ENCODE measurements at places on chromosomes 2 and 18. TPM values are rescaled to one million over a fixed set of nuclear protein-coding genes. Genes with fewer than 3 reads are reported as not detected.

DNA sequence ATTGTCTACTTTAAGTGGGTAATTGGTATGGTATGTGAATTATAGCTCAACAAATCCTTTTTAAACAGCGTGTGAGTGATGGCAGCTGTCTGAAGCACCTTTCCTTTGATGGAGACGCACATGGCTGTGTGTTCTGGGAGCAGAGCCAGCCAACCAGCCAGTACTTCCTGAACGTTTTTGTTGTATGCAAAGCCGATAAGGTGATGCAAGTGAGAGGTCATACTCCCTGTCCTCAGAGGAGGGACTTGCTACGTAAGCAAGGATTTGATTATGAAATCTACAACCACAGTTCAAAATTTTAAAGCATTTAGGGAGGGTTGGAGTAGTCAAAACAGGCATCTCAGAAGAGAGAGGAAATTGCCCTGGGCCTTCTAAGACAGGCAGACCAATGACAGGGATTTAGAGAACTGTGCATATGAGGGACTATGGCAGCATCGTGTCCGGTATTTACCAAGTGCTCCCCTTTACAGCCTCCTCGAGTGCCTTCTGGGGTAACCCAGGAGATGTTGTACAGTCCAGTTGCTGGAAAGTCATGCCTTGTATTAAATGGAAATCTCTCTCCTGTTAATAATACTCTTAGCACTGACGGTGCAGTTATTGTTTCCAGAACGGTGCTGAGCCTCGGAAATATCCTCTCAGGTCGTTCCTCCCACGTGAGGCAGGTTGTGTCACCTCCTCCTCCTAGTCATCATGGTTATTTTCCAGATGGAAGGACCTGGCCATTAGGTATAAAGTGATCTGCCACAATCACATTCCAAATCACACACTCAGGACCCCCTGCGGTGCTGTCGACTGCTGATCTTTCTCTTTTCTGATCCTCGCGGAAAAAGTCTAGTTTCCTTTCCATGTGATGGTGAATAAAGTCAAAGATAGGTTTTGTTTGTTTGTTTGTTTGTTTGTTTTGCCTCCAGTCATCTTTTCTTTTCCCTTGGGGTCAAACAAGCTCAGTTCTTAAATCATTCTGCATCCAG, 28.4 kb downstream of the ARHGEF4 start:
- DNase-seq = no peak

GRCh38 chr18:73975266-73975665, 172.4 kb downstream of the FBXO15 start:
- peak; percentile 70 for DNase-seq

- no peak for DNase-seq
Measured at GRCh38 chr18:45063246-45064038, 382.8 kb downstream of the SETBP1 start.

GRCh38 chr2:3097804-3098203, 279.8 kb downstream of the EIPR1 start:
- DNase-seq = no peak

GRCh38 chr2:221948076-221948475, 350.7 kb downstream of the PAX3 start:
- DNase-seq = no peak

DNA sequence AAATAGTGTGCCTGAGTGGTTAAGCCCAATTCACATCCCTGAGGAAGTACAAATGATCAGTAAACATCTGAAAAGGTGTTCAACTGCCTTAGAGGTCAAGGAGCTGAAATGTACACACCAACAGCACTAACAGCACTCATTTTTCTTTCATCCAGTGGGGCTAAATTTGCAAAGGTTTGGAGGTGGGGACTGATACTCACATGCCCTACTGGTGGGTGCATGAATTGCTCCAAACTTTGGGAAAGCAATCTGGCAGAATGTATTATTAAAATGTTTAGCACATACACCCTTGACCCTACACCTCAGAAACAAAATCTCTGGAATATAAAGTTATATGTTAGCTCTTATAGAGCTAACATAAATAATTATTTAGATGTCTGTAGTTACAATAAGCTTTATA, 19.0 kb upstream of the FAM178B start:
- no peak for DNase-seq

DNA sequence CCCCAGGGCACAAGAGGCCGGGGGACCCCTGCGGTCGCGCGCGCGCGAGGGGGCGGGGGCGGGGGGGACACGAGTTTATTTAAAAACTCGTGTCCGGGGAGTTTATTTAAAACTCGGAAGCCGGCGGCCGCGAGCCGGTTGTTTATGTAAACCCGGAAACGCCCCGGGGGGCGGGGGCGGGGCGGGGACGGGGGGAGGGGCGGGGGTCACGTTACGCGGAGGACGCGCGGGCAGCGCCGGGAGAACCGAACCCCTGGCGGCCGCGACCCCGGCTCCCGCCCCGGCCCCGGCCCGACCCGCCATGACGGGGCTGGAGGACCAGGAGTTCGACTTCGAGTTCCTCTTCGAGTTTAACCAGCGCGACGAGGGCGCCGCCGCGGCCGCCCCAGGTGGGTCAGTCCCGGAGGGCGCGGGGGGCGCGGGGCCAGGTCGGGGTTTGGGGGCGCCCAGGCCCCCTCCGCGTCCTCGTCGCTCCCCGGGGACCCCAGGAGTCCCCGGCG, 4.4 kb downstream of the NFATC1 start:
- DNase-seq = peak; percentile 67

DNA sequence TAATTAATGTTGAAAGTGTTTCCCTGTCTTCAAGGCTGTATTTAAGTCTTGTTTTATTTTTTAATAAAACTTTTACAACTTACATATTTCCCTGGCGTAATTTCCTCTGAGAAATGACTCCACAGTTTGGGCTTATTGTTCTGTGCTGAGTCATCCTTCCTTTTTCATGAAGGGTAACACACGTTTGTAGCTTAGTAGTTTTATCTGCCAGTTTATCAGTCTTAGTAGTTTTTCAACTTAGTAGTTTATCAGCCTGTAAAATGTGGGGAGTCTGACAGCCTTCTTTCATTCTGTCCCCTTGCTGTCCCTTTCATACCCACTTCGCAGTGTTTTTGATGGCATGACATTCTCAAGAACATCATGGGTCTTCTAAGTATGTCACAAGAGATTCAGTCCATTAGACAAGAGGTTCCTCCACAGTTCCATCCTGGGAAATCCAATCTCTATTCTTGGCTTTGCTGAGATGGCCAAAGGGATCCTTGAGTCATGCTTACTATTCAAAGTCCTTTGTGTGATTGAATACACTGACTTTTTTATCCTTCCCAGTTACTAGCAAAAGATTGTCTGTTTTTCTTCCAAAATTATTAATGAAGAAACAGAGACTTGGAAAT, 60.0 kb upstream of the SGPP2 start:
- DNase-seq = no peak

GRCh38 chr2:121005453-121005852, 269.8 kb downstream of the GLI2 start:
- no peak for DNase-seq

DNA sequence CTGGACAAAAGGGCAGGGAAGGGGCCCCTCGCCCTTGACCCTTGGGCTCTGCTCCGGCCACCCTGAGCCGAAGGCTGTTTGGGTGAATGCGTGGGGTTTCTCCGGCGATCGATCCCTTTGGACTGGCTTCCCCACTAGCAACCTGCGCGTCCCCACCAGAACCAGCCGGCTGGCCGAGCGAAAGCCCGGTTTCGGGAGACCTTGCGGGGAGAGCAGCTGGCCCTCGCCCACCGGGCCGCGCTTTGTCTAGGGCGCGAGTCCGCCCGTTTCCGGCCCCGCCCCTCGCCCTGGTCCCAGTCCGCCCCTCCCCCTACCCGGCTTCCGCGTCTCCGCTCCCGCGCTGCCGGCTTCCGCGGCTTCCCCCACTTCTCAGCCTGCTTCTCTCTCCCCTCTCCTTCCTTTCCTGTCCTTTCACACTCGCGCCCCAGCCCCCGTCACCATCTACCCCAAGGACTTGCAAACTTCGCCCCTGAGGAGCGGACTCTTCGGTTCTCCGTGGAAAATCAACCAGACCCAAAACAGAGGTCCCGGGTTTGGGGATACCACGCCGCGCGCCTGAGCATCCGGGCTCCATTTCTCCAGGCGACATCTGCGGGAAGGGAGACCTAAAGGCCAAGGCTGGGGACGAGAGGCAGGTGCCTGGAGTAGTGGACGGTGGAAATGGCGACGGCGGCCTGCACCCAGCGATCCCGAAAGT, 48.0 kb upstream of the ATP6V1B1 start:
- DNase-seq = no peak

- DNase-seq = no peak
Measured at GRCh38 chr2:16057661-16058060, 117.3 kb downstream of the MYCN start.

GRCh38 chr2:671072-671471, 6.1 kb downstream of the TMEM18 start:
- no peak for DNase-seq

DNA sequence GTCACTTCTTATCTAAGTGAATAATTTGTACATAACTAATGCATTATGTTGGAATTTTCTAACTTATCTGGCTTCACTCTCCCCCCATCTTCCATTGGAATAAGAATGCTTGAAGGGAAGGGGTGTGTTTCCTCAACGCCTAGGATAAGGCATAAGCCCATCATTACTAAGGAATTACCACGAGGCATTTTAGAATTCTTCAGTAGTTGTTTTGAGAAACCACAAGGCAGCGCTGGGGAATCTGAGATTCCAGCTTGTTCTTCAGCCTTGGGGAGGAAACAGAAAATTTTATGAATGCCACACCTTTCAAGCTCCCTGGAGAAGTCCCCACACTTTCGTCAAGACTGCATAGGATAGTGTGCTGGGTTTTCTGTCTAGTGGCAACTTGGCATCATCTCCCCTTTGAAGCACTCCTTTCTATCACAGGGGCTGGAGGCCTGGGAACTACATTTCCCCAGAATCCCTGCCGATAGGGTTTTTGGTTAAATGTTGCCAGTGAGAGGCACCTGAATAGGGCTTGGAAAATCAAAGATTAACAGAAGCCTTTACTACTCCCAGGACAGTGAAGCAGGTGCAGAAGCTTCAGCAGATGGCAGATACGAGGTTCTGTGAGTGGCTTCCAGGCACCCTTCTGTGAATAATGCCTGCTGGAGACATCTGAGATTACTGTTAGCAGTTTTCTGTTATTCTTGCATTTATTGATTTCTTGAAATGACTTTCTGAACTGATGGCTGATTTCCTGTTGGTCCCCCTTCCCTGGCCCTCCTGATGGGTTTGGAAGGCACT, 192.7 kb upstream of the REV1 start:
- DNase-seq = no peak

DNA sequence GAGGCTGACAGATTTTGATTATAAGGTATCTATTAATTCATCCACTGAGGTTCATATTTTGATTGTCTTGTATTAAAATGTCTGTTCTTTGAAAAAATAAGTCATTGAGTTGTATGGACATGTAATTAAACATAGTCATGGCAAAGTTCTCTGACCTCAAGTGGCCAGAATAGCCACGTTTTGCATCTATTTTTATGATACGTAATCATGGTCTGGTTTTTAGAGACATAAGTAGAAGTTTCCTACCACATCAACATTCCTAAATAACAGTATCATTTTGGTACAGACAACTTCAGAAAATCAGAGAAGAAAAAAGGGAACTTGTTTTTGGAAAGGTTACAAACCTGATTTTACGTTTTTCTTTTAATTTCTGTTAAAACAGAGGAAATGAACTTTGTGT, 47.6 kb downstream of the COL5A2 start:
- no peak for DNase-seq

GRCh38 chr2:195057001-195057400, 600.0 kb upstream of the SLC39A10 start:
- DNase-seq = no peak

- DNase-seq = no peak
Measured at GRCh38 chr18:8339952-8340351, 269.3 kb upstream of the RAB12 start.

DNA sequence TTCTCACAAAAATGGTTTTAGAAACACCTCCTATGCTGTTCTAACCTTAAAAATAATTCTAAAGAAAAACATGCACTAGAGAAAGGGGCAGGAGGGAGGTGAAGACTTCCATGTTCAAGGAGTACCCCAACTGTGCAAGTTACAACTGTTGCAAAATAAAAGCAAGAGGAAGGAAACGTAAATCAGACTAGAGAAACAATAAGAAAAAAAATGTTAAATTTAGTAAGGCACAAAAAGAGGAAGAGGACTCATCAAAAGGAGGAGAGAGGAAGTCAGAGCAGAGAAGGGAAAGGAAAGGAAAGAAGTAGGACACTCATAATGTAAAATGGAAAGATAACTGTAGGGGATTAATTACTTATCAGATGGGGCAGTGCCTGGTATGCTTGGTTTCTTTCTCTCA, 34.1 kb downstream of the RAPH1 start:
- DNase-seq = no peak

GRCh38 chr18:78099979-78100588, 850.4 kb downstream of the GALR1 start:
- DNase-seq = no peak

The DSC3 gene
- total RNA-seq = not detected

The UGT1A4 gene
- not detected for total RNA-seq

The MFF gene
- total RNA-seq = 63.7 TPM

The RBMS1 gene
- total RNA-seq = 54.9 TPM

The ASPRV1 gene
- 1.8 TPM for total RNA-seq

The ALK gene
- not detected for total RNA-seq

The MGAT4A gene
- 72.0 TPM for total RNA-seq

The MEIS1 gene
- total RNA-seq = not detected

The MAL gene
- 54.6 TPM for total RNA-seq

The SGPP2 gene
- 4.0 TPM for total RNA-seq

Data from activated CD8-positive, alpha-beta memory T cell treated with anti-CD3 and anti-CD28 coated beads, Interleukin-2, amount 10 ng/mL, durations not matched to agents 7 days and 5 days (primary cell).